ENCODE measurements at places on chromosomes 6 and 20. TPM values are rescaled to one million over a fixed set of nuclear protein-coding genes. Genes with fewer than 3 reads are reported as not detected.

- DNase-seq: no peak
These were observed 142.8 kb downstream of the CLIC5 start for GRCh38 chr6:45872827-45873365.

- DNase-seq: no peak
These were observed 1.1 kb downstream of the VAPB start for GRCh38 chr20:58389968-58390658.

DNA sequence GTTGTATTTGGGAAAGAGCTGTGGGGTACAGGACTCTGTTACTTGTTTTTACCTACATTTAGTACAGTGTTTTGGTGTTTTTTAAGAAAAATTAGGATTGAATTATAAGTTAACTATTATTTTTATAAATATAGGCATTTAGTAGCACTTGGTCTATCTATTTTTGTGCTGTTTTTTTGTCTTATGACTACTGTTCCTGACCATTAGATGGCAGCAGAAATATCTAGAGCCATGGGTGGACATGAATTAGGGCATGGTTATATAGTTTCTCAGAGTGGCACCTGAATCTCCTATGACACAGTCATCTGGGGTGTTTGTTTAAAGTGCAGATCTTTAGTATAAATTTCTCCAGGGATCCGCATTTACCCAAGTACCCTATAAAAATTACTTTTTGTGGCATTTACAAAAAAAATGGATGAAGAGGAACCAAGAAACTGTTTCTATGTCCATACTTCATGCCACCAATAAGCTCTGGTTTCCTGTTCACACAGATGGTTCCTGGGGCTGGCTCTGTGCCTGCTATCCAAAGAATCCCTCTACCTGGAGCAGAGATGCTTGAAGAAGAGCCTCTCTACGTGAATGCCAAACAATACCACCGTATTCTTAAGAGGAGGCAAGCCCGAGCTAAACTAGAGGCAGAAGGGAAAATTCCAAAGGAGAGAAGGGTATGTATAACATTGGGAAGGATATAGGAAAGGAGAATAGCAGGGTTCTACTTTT lies 19.8 kb downstream of the NFYA start:
- no peak for DNase-seq

DNA sequence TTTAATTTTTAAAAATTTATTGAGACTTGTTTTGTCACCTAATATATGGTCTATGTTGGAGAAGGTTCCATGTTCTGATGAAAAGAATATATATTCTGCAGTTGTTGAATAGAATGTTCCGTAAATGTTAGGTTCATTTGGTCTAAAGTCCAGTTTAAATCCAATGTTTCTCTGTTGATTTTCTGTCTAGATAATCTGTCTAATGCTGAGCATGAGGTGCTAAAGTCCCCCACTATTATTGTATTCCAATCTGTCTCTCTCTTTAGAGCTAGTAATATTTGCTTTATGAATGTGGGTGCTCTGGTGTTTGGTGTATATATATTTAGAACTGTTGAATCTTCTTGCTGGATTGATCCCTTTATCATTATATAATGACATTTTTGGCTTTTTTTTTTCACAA lies 15.5 kb downstream of the TRIM15 start:
- no peak for DNase-seq

GRCh38 chr6:64415926-64416325 lies 780.3 kb downstream of the PHF3 start:
- no peak for DNase-seq

- no peak for DNase-seq
These were observed 1.4 kb downstream of the CST3 start for GRCh38 chr20:23636182-23636907.

The HCRTR2 gene
- total RNA-seq: not detected

Measured in upper lobe of right lung (tissue), 1 donor.